Subcutaneous adipose tissue (tissue), 4 donors: ENCODE measurements at places on chromosomes 2 and 18. TPM values are rescaled to one million over a fixed set of nuclear protein-coding genes. Genes with fewer than 3 reads are reported as not detected.

Gene EFR3B
- total RNA-seq, result 0.75 TPM

Gene CNTNAP5
- total RNA-seq, result not detected

Gene EGR4
- not detected for total RNA-seq

Gene GALNT14
- total RNA-seq, result 1.1 TPM

Gene EIF5B
- total RNA-seq, result 28.1 TPM

Gene KLHL29
- total RNA-seq, result 8.5 TPM

Gene SERPINB13
- total RNA-seq, result not detected

Gene CCDC121
- total RNA-seq, result 6.6 TPM

Gene LGALSL
- total RNA-seq, result 9.0 TPM

Gene FOXI3
- not detected for total RNA-seq

Gene DNAH7
- total RNA-seq, result 0.82 TPM

Gene DRC1
- total RNA-seq, result not detected

Gene FAM110C
- not detected for total RNA-seq
